ENCODE measurements at places on chromosomes 6 and 20.

DNA sequence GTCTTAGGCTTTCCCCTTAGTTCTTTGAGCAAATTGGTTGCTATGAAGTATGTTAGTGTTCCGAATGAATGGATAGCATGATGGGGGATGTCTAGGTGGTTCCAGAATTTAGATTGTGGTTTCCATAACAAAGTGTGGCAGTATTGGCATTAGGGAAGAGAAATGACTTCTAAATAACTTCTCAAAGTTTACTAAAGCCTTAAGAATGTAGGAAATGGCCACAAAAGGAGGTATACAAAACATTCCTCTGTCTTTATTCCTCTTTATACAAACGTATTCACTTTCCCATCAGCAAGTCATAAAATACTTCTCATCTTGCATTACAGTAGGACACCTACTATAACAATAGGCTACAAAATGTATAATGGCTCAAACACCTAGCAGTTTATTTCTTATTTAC, 279.6 kb downstream of the ESR1 start:
- DNase-seq: no peak

GRCh38 chr20:24382743-24383142, 86.7 kb upstream of the SYNDIG1 start:
- no peak for DNase-seq

DNA sequence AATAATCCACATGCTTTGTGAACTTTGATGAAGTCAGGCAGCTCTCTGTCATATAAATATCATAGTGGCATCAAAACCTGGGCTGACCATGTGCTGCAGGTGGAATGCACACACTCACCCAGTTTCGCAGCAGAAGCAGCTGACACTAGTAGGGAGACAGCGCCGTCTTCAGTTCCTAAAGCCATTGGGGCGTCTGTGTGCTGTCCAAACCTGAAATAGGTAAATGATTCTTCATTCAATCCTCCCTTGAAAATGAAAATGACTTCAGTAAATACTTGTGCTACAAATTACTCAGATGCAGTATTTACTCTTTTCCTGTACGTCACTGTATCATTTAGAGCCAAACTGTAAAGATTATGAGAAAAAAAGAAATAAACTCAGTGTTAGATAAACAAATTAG, 127.5 kb downstream of the EYA4 start:
- no peak for DNase-seq

GRCh38 chr6:85865420-85866369, 223.0 kb upstream of the SYNCRIP start:
- no peak for DNase-seq

DNA sequence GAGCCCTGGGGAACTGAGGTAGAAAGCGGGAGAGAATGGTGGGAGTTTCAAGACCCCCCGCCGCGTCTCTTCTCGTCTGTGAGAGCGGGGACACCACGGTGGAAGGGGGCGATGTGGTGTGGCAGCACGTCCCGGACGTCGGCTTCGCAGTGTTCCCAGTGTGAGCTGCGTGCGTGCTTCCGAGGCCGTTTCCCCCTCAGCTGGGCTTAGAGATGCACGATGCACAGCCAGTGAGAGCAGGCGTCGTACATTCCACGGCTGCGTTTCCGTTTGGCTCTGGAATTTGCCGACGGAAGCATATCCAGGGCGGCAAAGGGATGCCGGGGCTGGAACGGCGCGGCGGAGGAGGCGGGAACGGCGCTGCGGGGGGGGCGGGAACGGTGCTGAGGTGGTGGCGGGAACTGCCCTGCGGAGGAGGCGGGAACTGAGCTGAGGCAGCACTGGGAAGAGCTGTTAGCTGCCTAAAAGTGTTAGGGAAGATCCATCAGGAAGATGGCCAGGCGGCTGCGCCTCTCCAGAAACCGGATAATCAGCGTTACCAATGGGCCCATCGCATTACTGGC, 37.7 kb downstream of the KIF25 start:
- DNase-seq: peak; percentile 40

- DNase-seq: no peak
Observed at GRCh38 chr20:24153101-24154040, 164.8 kb upstream of the GGTLC1 start.

GRCh38 chr6:42911171-42912021, 4.5 kb upstream of the PTCRA start:
- peak; percentile 29 for DNase-seq

GRCh38 chr6:26198722-26199056, 111.5 kb downstream of the HFE start:
- no peak for DNase-seq

- DNase-seq: no peak
Observed at GRCh38 chr6:167848783-167849182, 22.1 kb downstream of the AFDN start.

DNA sequence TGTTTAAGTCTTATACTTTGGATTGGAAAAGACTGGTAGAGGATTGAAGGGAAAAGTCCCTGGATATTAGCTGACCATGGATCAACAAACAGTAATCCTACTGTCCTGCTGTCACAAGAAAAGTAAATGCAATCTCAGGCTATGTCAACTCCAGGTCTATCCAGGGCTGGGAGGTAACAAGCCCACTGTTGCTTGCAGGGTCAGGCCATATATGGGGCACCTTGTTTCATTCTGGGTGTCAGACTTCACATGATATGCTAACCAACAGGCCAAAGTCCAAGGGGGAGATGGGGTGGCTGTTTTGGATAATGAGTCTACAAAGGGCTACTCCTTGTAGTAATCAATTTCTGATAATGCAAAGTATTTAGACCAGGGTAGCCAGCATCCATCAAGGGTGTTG, 30.7 kb downstream of the KCNK5 start:
- no peak for DNase-seq

DNA sequence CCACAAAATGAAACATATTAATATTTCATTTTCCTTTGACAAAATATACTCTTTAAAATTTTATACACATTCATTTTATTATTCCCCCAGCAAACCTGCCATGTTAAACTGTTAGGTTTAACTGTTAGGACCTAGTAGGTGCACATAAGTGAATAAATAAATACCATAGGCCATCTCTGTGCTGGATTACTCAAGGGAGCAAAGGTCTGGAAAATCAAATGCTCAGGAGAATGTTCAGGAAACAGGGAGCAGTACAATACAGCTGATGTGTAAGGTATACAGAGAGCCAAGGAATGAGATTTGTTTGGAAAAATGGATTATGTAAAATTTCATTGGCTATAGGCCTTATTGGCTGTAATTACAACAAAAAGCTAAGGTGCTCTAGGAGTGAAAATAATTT, 339.3 kb downstream of the BCKDHB start:
- no peak for DNase-seq

DNA sequence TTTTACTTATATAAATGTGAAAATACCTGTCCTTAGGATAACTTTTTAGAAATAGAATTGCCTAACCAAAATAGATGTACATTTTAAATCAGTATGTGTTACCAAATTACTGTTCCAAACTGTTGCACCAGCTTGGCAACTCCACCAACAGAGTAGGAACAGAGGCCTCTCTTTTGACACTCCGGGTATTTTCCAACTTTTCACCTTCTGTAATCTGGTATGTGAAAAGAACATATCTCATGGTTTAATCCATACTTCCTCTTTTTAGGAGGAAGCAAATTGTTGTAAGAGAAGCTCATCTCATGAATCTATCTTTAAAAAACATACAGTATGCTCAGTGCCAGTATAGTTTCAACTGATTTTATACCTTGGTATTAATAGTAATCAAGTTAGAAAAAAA, 24.9 kb downstream of the RNF144B start:
- no peak for DNase-seq

DNA sequence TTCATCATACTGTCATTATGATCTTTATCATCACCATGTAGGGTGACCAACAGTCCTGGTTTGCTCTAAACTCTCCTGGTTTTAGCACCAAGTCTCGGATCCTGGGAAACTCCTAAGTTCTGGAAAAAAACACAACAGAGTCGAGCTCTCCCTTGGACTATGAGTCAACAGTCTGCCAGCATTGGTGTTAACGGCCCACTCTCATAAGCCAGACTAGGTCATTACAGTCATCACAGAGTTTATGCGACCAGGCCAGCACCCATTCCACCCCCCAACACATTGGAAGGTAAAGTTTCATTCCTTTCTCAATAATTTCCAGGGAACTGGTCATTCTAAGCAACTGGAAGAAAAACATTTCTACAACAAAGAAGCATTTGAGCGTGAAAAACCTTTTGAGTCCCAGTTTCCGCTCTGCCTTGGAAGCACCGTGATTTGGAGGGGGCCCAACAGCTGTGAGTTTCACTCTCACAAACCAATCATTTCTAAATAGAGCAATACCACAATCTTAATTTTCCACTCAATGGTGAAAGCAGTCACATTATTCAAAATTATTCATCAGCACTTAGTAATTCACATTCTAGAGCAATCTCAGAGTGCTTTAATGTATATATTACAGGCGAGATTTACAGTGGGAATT, 445.0 kb downstream of the CDH26 start:
- no peak for DNase-seq

GRCh38 chr6:104656235-104656634, 203.5 kb downstream of the HACE1 start:
- no peak for DNase-seq

DNA sequence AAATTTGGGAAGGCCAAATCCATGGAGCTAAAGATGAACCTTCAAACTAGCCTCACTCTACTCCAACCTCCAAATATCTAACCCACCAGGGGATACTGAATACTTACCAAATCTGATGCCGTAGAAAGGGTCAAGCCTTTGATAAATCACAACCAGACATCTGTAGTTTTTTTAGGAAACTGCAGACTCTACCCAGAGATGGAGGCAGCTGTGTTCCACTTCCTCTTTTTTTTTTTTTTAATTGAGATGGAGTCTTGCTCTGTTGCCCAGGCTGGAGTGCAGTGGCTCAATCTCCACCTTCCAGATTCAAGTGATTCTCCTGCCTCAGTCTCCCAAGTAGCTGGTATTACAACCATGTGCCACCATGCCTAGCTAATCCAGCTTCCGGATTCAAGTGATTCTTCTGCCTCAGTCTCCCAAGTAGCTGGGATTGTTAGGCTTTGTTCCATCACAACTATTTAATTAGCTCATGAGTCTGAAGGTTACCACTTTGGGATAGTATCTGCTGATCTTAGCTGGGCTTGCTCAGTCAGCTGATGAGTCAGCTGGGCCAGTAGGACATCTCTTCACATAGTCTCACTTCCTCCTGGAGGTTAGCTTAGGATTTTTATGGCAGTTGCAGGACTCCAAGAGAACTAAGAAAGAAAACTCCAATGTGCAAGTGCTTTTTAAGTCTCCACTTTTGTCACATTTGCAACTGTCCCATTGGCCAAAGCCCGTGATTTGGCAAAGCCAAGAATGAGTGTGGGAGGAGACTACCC, 13.3 kb downstream of the FRK start:
- DNase-seq: no peak

GRCh38 chr6:64074981-64075380, 439.4 kb downstream of the PHF3 start:
- DNase-seq: no peak

DNA sequence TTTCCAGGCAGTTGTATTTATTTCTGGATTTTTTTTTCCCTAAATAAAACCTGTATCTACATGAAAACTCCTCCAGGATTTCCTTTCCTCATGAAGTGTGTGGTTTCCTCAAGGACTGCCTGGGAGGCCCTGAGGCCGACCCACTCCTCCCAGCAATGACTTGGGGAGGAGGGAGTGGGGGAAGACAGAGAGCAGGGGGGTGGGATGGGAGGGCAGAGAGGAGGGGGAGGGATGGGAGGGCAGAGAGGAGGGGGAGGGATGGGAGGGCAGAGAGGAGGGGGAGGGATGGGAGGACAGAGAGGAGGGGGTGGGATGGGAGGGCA, 161.8 kb upstream of the AGPAT4 start:
- no peak for DNase-seq

- DNase-seq: no peak
Observed at GRCh38 chr6:8279041-8279805, 156.1 kb downstream of the SLC35B3 start.

- DNase-seq: no peak
Observed at GRCh38 chr6:158226655-158227512, 58.7 kb downstream of the GTF2H5 start.

DNA sequence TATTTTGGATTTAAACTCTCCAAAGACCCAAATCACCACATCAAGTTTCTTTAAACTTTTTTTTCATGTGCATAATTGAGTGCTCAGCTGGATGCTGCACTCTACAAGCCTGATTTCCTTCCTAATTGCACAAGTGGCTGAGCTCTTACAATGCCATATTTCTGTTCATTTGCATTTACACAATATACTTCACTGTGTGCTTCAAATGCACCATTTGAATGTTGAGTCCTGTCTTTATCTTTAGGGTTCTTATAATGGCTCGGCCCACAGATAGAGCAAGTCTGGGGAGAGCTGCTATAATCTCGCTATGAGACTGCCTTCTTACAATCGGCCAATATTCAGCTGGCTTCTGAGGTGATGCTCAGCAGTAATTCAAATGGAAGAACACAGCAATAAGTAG, 200.6 kb upstream of the MAP3K7 start:
- no peak for DNase-seq

DNA sequence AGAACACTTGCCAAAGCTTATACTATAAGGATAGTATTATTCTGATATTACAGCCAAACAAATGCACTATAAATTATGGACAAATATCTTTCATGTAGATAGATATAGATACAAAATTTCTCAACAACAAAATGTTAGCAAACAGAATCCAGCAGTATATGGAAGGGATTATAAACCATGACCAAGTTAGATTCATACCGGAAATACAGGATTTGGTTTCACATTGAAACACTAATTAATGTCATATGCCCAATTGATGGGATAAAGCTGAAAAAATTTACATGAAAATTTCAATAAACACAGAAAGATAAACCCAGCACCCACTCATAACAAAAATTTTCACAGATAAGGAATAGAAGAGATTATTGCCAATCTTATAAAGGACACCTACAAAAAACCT, 770.3 kb upstream of the SLC35B3 start:
- no peak for DNase-seq

GRCh38 chr6:37516076-37516919, 16.6 kb upstream of the CCDC167 start:
- no peak for DNase-seq

DNA sequence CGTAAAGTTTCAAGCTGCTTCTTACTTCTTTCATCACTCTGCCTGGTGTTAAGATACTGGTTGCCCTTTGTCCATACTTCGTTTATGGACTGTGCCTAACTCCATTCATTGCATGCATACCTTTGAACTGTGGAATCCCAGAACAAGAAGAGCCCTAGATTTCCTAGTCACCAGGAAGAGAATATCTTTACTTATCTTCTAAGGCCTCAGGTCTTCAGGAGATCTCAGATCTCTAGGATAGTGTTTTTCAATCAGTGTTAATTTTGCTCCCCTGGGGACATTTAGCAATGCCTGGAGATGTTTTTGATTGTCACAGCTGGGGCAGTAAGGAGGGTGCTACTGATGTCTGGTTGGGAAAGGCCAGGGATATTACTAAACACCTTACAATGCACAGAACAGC, 35.5 kb upstream of the GJA1 start:
- no peak for DNase-seq

- DNase-seq: no peak
Observed at GRCh38 chr6:156839129-156839528, 62.0 kb downstream of the ARID1B start.
